Muscle of leg (tissue), 16 donors: ENCODE measurements at places on chromosomes 7 and 10. TPM values are rescaled to one million over a fixed set of nuclear protein-coding genes. Genes with fewer than 3 reads are reported as not detected.

- peaks cover 3% of the 10 kb centered on the region for H3K4me1 ChIP-seq
- H3K27me3 ChIP-seq, result no peaks in the 10 kb centered on the region
- H3K4me3 ChIP-seq, result no peak overlapping the region
- peaks cover 16% of the 10 kb centered on the region for H3K36me3 ChIP-seq
- DNase-seq, result no peak
Observed at GRCh38 chr10:72416661-72417060, 61.9 kb upstream of the DNAJB12 start.

RUFY2 gene
- total RNA-seq, result 19.8 TPM

GRCh38 chr7:30974605-30975255 is 11.0 kb downstream of the GHRHR start:
- H3K27ac ChIP-seq, result no peak overlapping the region
- H3K36me3 ChIP-seq, result no peaks in the 10 kb centered on the region
- peak; percentile 57 for DNase-seq
- peaks cover 15% of the 10 kb centered on the region for H3K27me3 ChIP-seq

SYT15B gene
- 0.27 TPM for total RNA-seq

GRCh38 chr10:86673216-86673826 is 5.0 kb downstream of the LDB3 start:
- peaks cover 39% of the 10 kb centered on the region for H3K36me3 ChIP-seq
- H3K4me3 ChIP-seq, result peak overlapping the region; percentile 65
- H3K27me3 ChIP-seq, result no peaks in the 10 kb centered on the region
- no peak for DNase-seq

ZC3HAV1L gene
- 9.0 TPM for total RNA-seq

GNGT1 gene
- total RNA-seq, result not detected

- H3K27me3 ChIP-seq, result no peaks in the 10 kb centered on the region
- H3K36me3 ChIP-seq, result no peaks in the 10 kb centered on the region
- DNase-seq, result peak; percentile 25
- H3K27ac ChIP-seq, result no peak overlapping the region
- H3K4me1 ChIP-seq, result no peaks in the 10 kb centered on the region
- H3K4me3 ChIP-seq, result no peak overlapping the region
Observed at GRCh38 chr10:5396556-5397300, 7.9 kb downstream of the TUBAL3 start.

DNA sequence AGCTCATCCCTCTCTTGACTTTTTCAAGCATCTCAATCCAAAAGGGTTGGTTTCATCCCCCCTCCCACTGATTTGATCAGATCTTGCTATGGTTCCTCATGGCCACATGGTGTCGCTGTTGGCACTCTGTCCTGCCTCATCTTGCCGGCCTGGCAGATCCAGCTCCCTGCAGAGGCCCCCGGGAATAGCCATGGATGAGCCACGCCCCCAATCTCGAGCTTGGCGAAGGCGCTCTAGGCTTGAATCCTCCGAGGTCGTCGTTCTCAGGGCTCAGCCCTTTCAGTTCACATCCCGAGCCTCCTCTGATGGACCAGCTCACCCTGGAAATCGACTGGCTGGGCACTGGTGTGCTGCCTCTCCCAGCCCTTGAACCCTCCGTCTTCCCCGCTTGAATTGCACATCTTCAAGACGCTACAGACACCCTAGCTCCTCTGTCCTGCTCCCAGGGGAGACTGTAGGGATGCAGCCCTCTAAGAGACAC is 628.7 kb downstream of the TYW1 start:
- peaks cover 28% of the 10 kb centered on the region for H3K27me3 ChIP-seq
- H3K27ac ChIP-seq, result no peak overlapping the region
- no peaks in the 10 kb centered on the region for H3K36me3 ChIP-seq
- DNase-seq, result peak; percentile 88
- peak overlapping the region; percentile 9 for H3K4me3 ChIP-seq

SORCS1 gene
- 2.4 TPM for total RNA-seq

- peaks cover 22% of the 10 kb centered on the region for H3K4me1 ChIP-seq
- H3K4me3 ChIP-seq, result no peak overlapping the region
Observed at GRCh38 chr10:43679509-43679908, 30.8 kb upstream of the ZNF32 start.

- H3K27ac ChIP-seq, result no peak overlapping the region
- no peak for DNase-seq
- H3K36me3 ChIP-seq, result no peaks in the 10 kb centered on the region
Observed at GRCh38 chr7:42854571-42855118, 57.2 kb downstream of the C7orf25 start.

MYH16 gene
- not detected for total RNA-seq

- DNase-seq, result no peak
- no peak overlapping the region for H3K4me3 ChIP-seq
- no peaks in the 10 kb centered on the region for H3K4me1 ChIP-seq
- H3K27ac ChIP-seq, result no peak overlapping the region
Observed at GRCh38 chr10:100155936-100156335, 29.9 kb downstream of the ERLIN1 start.

- DNase-seq, result no peak
- H3K27me3 ChIP-seq, result no peaks in the 10 kb centered on the region
- no peak overlapping the region for H3K4me3 ChIP-seq
- no peak overlapping the region for H3K27ac ChIP-seq
- peaks cover 50% of the 10 kb centered on the region for H3K4me1 ChIP-seq
Observed at GRCh38 chr10:49295297-49295696, 3.7 kb upstream of the C10orf71 start.

- no peak for DNase-seq
- peaks cover 12% of the 10 kb centered on the region for H3K4me1 ChIP-seq
- no peak overlapping the region for H3K4me3 ChIP-seq
- peaks cover 69% of the 10 kb centered on the region for H3K27me3 ChIP-seq
- H3K36me3 ChIP-seq, result no peaks in the 10 kb centered on the region
- H3K27ac ChIP-seq, result no peak overlapping the region
Observed at GRCh38 chr10:43075612-43076003, 1.3 kb upstream of the RET start.

GRCh38 chr10:18376650-18377049 is 236.4 kb downstream of the CACNB2 start:
- H3K27me3 ChIP-seq, result no peaks in the 10 kb centered on the region
- no peaks in the 10 kb centered on the region for H3K36me3 ChIP-seq
- H3K27ac ChIP-seq, result no peak overlapping the region

- no peak overlapping the region for H3K27ac ChIP-seq
- no peak overlapping the region for H3K4me3 ChIP-seq
- no peaks in the 10 kb centered on the region for H3K4me1 ChIP-seq
- H3K27me3 ChIP-seq, result no peaks in the 10 kb centered on the region
- no peak for DNase-seq
Observed at GRCh38 chr7:137670222-137671064, 176.3 kb downstream of the DGKI start.

DNA sequence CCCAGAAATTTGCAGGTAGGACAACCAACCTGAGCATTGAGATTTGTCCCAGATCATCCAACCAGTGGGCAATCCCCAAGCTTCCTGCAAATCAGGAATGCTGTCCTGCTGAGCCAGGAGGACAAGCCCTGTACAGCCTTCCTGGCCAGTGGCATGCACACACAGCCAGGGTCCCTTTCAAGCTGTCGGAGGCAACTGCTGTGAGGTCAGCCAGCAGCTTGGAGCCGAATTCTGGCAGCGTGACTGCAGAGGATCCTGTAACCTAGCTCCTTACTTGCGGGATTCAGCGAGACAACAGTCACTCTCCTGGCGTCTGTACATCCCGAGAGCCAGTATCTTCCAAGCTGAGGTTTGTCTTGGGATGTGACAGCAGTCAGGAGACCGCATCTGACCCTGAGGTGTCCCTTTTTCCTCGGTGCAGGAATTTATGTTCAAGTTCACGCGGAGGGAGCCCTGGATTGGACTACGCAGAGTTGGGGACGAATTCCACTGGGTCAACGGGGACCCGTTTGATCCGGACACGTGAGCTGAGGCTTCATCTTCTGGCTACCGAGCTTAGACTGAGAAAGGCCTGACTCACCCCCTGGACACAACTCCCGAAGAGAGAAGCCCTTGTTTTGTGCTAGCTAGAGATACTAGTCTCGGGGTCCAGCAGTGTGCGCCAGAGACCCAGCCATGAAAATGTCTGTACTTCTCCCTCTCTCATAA is 18.3 kb downstream of the CLEC2L start:
- DNase-seq, result peak; percentile 52
- H3K4me1 ChIP-seq, result peaks cover 13% of the 10 kb centered on the region
- no peak overlapping the region for H3K4me3 ChIP-seq
- peaks cover 6% of the 10 kb centered on the region for H3K27me3 ChIP-seq
- H3K36me3 ChIP-seq, result no peaks in the 10 kb centered on the region

GIMAP7 gene
- total RNA-seq, result 5.9 TPM

C10orf62 gene
- total RNA-seq, result not detected

- peaks cover 2% of the 10 kb centered on the region for H3K27me3 ChIP-seq
- no peak overlapping the region for H3K4me3 ChIP-seq
- H3K27ac ChIP-seq, result no peak overlapping the region
- H3K4me1 ChIP-seq, result no peaks in the 10 kb centered on the region
Observed at GRCh38 chr10:106992055-106992454, 172.5 kb downstream of the SORCS1 start.

- no peaks in the 10 kb centered on the region for H3K27me3 ChIP-seq
- no peaks in the 10 kb centered on the region for H3K4me1 ChIP-seq
- no peak overlapping the region for H3K27ac ChIP-seq
- H3K36me3 ChIP-seq, result no peaks in the 10 kb centered on the region
- no peak for DNase-seq
- no peak overlapping the region for H3K4me3 ChIP-seq
Observed at GRCh38 chr10:112229901-112230300, 46.3 kb upstream of the GPAM start.

DNA sequence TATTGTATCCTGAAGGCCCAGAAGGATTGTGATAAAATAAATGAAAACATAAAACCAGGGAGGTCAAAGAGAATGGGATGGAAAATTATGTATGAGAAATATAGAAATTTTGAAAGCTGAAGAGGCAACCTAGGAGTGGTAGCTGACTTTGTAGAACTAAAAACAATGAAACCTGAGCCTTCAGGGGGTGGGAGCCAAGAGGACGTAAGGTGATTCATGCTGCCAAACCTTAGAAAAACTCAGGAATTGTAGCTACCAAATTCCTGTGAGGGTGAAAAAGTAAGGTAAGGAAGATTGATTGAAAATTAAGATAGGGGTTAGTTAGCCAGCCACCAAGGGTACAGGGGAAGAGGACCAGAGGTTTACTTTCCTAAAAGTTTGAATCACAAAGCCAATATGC is 213.2 kb downstream of the KCND2 start:
- no peak overlapping the region for H3K4me3 ChIP-seq
- peak; percentile 4 for DNase-seq
- H3K36me3 ChIP-seq, result no peaks in the 10 kb centered on the region
- H3K27me3 ChIP-seq, result no peaks in the 10 kb centered on the region

DNA sequence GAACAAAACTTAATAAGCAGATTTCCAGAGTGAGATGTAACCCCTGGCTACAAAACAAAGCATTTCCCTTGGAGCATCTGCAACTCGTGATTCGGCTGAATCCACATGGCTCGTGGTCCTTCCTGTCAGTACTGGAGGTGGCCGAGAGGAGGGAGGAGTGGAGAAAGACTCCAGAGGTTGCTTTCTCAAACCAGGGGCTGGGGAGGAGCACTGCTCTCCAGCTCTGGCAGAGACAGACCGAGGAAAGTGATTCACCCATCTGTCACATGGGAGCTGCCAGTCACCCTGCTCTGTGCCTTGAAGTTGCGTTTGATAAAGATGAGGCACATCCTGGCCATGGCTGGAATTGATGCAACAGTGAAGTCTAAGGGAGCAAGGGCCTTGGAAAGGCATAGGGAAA is 72.7 kb downstream of the COL13A1 start:
- peak; percentile 90 for DNase-seq
- H3K36me3 ChIP-seq, result no peaks in the 10 kb centered on the region
- H3K4me3 ChIP-seq, result no peak overlapping the region

MSMB gene
- not detected for total RNA-seq
